ENCODE measurements at places on chromosomes 2 and 18.
A peak's percentile ranks its signal among the peaks of the same experiment; 100 is the strongest.

GRCh38 chr2:37367310-37367709, 22.9 kb downstream of the QPCT start:
- DNase-seq = no peak

- DNase-seq = peak; percentile 55
These were observed 20.4 kb downstream of the IFIH1 start for GRCh38 chr2:162297925-162298552.

GRCh38 chr2:164922134-164922533, 33.2 kb downstream of the SLC38A11 start:
- no peak for DNase-seq

- no peak for DNase-seq
These were observed 4.0 kb downstream of the CYP26B1 start for GRCh38 chr2:72143441-72144273.

- DNase-seq = no peak
These were observed 563.5 kb upstream of the KLHL29 start for GRCh38 chr2:22821458-22821857.

- no peak for DNase-seq
These were observed 858.5 kb upstream of the PIK3C3 start for GRCh38 chr18:41096504-41096903.

DNA sequence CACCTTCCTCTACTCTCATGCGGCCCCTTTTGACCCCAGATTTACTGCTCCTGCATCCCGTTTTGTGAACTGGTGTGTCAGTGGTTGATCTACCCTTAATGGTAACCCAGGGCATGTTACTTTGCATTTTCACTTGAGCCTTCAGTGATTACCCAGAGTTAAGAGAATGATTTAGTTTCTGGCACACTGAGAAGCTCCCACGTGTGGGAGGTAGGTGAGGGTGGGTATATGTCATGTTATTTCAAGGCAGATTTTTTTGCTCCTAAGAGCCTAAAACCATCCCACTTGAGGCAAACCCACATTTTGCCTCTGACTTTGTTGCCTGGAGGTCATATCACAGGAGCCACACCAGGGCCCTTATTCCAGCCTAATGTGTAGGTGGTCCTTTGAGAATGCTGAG, 186.7 kb downstream of the CTIF start:
- DNase-seq = no peak

DNA sequence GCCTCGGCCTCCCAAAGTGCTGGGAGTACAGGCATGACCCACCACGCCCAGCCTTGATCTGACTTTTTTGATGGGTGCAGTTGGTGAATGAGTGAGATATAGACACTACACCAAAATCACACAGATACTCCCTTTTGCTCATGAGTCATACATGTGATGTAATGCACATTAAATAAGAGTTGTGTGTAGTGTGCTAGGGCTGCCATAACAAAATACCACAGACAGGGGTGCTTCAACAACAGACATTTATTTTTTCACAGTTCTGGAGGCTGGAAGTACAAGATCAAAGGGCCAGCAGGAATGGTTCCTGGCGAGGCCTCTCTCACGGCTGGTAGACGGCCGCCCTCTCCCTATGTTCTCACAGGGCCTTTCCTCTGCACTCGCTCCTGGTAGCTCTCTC, 46.6 kb downstream of the GBX2 start:
- DNase-seq = no peak

GRCh38 chr2:153808679-153809078, 63.0 kb upstream of the GALNT13 start:
- no peak for DNase-seq

GRCh38 chr2:23208339-23208738, 176.6 kb upstream of the KLHL29 start:
- no peak for DNase-seq

GRCh38 chr2:11505652-11506610, 27.9 kb upstream of the GREB1 start:
- DNase-seq = no peak

DNA sequence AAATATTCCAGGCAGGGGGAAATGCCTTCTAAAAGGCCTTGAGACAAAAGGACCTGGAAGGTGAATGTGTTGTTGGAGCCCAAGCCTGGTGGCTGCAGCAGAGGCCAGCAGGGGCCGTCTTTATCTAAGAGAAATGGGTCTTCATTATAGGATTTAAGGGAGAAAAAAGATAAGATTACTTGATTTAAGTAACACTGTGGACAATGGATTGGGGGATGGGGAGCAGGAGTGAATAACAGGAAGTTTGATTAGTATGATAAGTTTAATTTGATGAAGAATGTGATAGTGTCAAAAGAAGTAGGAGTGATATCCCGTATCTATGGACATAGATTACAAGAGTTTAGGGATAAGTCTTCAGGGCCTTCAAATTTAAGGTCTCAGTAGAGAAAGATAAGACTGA, 64.2 kb downstream of the WDR75 start:
- no peak for DNase-seq

- DNase-seq = no peak
These were observed 97.8 kb downstream of the EPC2 start for GRCh38 chr2:148742373-148742772.

GRCh38 chr18:4004183-4004829, 450.8 kb downstream of the DLGAP1 start:
- no peak for DNase-seq

DNA sequence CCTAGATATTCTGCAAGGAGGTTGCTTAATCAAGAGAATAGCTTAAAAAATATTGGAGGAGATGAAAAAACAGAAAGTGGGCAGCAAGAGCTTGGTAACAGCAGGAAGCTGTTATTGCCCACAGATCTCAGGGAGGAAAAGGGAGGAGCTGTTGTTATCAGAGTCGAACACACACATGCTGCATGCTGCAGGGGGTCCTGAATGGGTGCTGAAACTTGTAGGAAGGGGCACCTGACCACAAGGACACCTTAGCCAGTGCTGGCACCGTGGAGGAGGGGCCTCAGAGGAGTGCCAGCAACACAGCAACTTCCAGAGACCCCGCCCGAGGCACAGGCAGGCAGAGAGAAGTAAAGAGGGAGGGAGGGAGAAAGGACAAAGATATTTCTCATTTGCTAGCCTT, 332.9 kb downstream of the SOCS6 start:
- no peak for DNase-seq

DNA sequence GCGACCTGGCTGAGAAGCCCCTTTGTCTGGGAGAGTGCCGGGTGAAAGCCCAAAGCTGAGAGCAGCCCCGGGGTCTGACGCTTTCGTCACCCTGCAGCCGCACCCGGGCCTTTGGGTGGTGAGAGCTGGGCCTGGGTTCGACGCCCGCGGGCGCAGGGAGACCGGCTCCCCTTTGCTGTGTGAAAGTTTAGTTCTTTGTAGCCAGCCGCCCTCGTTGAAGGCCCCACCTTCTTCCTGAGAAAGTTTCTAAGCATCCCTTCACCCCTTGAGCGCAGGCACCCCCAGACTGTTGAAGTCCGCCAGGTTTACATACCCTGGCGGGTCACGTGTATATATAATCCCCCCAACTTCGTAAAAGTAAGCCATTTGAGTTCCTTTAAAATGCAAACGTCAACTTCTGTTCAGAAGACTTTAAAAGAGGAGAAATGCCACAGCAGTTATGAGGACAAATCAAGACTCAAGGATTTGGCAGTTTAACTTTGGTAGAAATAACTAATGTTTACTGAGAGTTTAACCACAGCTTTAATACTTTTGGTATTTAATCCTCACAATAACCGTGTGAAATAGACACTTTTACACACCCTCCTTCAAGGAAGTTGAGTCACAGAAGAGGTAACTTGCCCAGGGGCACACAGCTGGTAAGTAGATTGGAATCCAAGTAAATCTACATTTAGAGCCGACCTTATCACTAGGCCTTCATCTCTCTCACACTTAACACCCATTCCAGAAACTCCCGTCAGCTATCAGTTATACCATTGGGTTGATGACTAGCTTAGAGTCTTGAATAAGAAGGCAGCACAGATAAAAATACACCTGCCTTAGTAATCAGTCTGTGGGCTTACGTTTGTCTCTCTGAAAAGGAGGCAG, 1.1 kb upstream of the MBOAT2 start:
- DNase-seq = no peak

DNA sequence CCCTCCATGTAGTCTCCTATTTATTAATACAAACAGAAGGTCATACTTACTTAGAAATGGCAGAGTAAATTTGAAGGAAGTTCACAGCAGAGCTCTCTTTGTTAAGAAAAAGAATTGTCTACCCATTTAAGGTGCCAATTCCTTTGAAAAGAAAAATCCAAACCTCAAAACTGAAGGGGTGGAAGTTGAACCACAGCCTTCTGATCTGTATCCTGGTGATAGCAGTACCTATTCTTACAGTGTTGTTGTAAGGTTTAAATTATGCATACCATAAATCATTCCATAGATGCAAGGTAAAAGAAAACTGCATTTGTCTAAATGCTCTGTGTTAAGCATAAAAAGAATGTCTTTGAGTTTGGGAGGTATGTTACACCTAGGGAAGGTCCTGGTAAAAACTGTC, 47.6 kb downstream of the COBLL1 start:
- DNase-seq = no peak

DNA sequence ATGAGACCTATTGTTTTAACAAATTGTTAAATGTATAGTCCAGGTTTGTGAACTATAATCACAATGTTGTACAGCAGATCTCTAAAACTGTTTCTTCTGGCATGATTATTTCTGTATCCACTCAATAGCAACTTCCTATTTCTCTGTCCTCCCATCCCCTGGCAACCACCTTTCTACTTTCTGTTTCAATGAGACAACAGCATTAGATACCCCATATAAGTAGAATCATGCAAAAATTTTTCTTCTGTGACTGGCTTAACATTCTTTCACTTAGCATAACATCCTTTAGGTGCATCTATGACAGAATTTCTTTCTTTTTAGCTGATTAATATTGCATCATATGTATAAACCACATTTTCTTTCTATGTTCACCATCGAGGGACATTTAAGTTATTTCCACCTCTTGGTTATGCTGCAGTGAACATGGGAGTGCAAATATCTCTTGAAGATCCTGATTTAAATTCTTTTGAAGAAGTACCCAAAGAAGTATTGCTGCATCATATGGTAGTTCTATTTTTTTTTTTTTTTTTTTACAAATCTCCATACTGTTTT, 713.5 kb downstream of the LRP1B start:
- no peak for DNase-seq

DNA sequence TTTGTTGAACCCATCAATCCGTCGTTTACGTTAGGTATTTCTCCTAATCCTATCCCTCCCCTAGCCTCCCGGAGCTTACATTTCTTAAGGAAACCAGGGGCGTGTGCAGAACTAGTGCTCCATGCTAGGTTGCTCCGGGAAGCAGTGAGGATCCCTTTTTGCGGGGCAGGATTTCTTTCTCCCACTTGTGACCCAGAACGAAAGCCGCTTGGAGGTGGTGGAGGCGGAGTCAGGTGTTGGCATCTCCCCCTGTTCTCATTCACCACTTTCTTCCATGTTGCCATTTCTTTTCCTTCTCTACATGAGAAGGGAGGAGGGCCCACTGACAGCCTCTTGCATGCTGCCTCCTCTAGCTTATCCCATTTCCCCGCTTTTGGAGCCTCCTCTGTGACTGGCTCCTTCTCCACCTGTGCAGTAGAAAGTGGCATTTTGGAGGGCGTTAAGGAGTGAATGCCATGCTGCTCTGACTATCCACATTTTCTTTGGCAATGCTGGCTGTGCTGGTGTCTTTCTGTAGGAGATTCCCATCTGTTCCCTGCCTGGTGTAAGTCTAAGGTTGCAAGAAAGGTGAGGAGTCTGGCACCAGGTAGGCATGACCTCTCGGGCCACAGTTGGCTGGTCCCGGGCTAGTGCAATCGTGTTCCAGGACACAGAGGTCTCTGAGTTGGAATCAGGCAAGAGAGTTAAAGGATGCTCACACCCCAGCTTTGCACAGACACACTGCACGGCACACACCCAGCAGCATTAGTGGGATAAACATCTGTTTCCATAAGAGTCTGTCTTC, 89.5 kb downstream of the ACKR3 start:
- DNase-seq = no peak

- no peak for DNase-seq
These were observed 178.6 kb downstream of the MYT1L start for GRCh38 chr2:2152451-2152850.

DNA sequence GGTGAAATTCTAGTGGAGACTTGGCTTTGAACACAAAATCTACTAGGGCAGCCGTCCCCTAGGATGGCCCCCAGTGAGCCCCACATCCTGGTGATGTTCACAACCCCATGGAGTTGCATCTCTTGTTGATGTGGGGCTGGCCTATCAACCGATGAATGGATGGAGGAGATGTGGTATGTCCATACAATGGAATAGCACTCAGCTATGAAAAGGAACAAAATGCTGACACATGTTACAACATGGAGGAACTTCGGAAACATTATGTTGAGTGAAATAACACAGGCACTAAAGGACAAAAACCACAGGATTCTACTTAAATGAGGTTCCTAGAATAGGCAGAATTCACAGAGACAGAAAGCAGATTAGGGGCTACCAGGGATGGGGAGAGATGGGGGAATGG, 80.1 kb upstream of the ASAP2 start:
- DNase-seq = no peak

- no peak for DNase-seq
These were observed 794 bp downstream of the DLX2 start for GRCh38 chr2:172101821-172102390.

DNA sequence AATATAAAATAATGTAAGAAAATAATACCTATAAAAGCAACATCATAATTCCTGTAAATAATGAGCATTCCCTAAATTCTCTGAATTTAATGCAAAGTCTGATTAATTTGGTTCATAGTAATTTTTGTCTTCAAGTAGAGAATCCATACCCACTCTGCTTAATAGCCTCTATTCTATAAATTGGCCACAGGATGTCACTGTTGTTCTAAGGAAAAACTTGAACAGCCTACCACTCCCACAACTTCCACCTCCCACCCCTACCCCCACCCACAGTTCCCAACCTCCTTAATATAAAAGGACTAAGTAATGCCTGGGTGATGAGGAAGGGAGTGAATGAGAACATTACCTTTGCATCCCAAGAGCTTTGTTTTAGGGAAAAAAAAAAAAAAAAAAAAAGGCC, 27.2 kb upstream of the BBS5 start:
- no peak for DNase-seq

DNA sequence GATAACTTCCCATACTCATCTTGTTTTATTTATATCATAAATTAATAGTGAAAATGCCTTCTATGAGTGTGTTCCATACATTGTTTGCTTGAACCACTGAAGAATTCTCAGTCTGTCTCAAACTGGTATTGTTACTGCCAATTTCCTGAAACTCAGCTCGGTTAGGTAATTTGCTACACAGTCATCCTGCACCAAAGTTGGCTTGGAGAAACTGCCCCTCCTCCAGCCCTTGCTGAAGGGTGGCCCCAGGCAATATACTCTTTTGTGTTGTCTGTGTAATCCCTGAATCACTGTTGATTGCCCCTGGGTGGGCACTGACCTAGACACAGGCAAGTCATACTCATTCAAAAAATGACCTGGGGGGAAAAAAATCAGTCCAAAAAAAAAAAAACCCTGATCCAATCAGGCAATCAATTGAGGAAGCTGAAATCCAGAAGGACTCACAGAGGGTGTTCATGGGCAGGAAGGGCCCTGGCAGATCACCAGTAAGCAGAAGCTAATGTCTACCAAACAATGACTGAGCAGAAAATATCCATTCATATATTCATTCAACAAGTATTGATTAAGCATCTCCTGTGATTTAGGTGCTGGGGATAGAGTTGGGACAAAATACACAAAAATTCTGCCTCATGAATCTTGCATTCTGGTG, 3.8 kb upstream of the SESTD1 start:
- no peak for DNase-seq

- no peak for DNase-seq
These were observed 126.5 kb downstream of the GALR1 start for GRCh38 chr18:77376043-77376732.
